ENCODE measurements at places on chromosomes 7 and 10.

DNA sequence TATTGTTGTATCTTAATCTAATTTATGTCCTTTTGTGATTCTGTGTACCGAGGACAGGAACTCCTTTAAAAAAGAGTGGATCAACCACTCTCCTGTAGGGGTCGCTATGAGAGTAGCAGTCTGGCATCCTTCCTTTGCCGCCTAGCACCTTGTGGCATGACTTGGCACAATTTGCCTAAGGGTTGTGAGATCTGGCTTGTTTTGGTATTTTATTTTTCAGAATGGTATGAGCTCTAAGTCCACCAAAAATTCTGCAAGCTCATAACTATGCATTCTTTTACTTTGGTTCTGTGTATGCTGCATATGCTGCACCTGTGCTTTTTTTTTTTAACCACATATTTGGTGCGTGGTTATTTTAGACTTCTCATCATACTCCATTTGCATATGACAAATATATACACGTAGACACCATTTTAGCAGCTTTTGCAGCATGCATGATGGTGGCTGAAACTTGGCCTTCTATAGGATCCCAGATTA is 112.8 kb downstream of the CDK14 start:
- DNase-seq: no peak

- no peak for DNase-seq
Measured at GRCh38 chr10:87177-88080, 38.3 kb upstream of the TUBB8 start.

GRCh38 chr10:26987851-26988250 is 112.4 kb downstream of the ANKRD26 start:
- no peak for DNase-seq

DNA sequence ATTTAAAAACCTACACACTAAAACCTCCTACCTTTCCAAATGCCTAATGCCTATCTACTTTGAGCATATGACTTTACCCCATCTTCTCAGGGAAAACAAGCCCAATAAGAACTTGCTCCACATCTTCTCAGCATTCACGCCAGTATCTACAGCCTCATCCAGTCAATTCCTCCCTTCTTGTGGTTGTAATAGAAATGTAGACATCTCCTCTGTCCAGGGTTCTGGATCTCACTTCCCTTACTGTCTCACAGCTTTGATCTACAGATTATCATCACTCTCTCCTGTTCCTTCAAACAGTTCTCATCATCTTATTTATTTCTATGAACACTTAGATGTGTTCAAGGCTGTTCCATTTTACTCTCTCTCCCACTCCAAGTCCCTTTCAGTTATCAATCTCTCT is 70.4 kb upstream of the NOBOX start:
- DNase-seq: no peak

All from brain pericyte (primary cell).